ENCODE measurements at places on chromosomes 11 and 22.

DNA sequence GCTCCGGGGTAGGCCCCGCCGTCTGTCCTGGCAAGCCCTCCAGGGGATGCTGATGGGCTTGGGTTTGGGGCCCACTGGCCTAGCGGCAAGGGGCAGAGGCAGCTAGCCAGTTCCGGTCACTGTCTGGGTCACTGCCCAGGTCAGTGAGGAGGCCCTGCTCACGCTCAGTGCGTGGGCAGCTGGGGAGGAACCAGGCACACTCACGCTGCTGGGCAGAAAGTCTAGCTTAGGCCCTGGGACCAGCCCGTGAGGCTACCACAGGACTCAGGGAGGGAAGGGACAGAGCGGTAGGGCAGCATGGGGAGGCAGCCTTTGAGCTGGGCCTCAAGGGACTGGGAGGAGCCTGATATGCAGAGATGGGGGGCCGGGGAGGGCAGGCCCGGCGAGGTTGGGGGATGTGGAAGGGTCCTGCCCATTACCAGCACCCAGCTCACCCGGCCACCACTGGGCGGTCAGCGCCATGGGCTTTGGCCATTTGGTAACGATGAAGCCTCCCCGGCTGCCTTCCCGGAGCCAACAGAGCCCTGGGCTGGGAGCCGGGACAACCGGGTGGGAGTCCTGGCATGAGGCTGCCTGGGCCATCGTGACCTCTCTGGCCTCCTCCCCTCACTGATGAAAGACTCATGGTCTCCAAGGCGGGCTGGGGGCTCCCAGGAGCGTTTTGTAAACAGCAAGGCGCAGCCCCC is 14.2 kb downstream of the SHISAL1 start:
- no peak for DNase-seq

DNA sequence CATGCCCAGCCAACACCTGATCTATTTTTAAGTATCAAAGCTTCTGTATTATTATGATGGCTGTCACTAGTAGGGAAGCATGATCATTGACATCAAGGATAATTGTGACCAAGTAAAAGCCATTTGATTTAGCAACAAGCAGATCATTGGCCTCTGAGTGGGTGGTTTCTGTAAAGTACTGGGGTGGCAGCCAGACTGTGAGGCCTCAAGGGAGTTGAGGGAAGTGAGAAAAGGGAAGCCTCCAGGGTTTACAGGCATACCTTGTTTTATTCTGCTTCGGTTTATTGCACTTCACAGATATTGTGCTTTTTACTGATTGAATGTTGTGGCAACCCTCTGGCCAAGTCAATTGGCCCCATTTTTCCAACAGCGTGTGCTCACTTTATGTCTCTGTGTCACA is 60.1 kb downstream of the PRR5L start:
- no peak for DNase-seq

DNA sequence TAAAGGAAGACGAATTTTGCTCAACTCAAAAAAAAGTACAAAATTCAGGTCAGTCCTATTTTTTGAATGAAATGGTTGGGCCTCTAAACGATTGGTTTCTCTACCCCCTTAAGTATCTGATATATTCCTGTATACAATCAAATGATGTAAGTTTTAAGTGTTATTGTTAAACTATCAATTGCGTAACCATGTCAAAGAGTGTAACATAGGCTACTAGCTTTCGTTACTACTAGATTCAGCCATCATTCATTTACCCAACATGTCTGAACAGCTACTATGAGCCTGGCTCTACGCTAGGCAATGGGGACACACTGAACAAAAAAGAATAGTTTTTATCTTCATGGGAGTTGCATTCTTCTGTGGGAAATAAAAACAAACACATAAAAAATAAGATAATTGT is 3.3 kb downstream of the RAB6A start:
- no peak for DNase-seq

GRCh38 chr11:33533386-33534052 is 167.1 kb downstream of the C11orf91 start:
- DNase-seq, result no peak

DNA sequence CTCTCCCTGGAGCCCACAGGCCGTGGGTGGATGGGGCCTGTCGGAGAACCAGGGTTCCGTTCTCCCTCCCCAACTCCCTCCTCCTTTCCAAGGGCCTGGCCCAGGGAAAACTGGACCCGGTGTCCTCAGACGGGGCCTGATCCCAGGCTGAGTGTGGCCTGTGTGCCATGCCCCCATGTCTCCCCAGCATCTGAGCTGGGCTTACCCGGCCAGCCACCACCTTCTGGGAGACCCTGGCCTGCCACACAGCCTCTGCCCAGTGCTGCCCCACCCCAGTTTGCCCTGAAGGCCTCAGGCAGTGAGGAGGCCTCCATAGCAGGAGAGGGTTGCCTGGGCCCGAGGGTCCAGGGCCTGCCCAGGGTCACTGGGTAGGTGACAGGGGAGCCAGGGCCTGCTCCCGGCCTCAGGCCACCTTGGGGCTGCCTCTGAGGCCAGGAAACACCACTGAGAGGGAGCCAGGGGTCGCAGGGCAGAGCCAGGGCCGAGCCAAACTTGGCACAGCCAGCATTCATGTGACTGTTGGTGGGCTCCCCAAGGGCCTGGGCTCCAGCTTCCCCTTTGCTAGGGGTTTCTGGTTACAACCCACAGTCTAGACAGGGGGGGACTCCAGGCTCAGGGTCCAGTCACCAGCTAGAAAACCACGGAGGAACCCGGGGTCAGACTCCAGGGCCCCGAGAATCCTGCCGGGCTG is 590 bp upstream of the IFITM10 start:
- DNase-seq, result no peak

GRCh38 chr11:73579641-73580434 is 18.1 kb downstream of the FAM168A start:
- no peak for DNase-seq

DNA sequence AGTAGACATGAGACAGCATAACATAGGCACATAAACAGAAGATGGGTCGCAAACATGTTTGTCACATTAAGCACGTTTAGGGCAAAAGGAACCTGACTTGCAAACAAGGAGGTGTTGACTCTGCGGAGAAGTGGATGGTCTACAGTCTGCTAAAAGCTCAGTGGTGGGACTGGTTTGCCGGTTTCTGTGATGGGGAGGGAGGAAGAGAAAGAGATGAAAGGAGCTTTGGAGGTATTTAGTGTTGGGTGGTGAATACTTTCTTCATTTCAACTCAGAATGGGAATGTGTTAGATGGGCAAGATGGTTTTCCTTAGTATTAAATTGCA is 191.4 kb upstream of the SORL1-AS1 start:
- DNase-seq, result no peak

Data from activated T-cell treated with anti-CD3 and anti-CD28 coated beads for 4 hours (primary cell).